ENCODE measurements at places on chromosomes 13 and 19. TPM values are rescaled to one million over a fixed set of nuclear protein-coding genes. Genes with fewer than 3 reads are reported as not detected.

GRCh38 chr19:49997709-49998108, 27.5 kb downstream of the VRK3 start:
- peak; percentile 11 for DNase-seq

DNA sequence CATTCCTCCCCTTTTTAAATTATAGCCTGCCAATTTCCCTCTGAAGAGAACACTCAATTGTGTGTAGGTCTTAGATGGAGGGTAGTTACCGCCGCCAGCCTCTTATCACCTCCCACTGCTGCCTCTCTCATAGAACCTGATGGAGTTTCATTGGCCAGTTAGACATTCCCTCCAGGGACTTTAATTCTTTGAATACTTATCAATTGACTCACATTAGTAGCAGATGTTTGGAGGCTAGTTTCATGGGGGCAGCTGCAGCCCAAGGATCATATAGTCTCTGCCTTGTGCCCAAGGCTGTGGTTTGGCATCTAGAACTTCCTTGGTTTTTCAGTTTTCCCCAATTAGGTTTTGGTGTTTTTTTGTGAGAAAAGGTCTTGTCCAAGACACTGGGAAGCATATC, 318.9 kb upstream of the HTR2A start:
- DNase-seq = peak; percentile 81

GRCh38 chr19:28403690-28404089, 809.3 kb downstream of the UQCRFS1 start:
- no peak for DNase-seq

Gene KLF2
- 11.5 TPM for polyA plus RNA-seq

DNA sequence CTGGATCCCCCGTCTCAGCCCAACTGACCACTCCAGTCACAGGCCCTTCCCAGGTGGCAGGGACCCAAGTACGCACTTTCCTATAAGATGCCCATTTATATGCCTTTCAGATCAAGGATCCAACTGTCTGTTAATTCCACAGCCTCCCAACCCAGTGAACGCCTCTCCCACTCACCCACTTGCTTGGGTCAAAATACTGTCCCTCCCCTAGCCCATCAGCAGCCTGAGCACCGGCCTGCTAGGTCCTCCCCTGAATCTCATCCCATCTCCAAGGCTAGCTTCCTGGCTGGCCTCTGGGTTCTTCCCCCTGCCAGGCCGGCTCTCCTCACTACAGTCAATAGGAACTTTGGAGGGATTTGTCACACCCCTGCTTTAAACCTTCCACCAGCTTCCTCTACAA, 1.9 kb downstream of the UBE2S start:
- DNase-seq = no peak

Gene SYT3
- polyA plus RNA-seq = not detected

- peak; percentile 51 for DNase-seq
Observed at GRCh38 chr19:43526884-43527859, at the start of gene ETHE1. Gene ETHE1, minus strand, starts transcription at chr19:43527201. Its CDS starts 24 bp downstream, at chr19:43527177.
